CD8-positive, alpha-beta memory T cell (primary cell): ENCODE measurements at places on chromosomes 13 and 19.

- H3K36me3 ChIP-seq, result no peaks in the 10 kb centered on the region
- H3K4me1 ChIP-seq, result peaks cover 9% of the 10 kb centered on the region
- no peaks in the 10 kb centered on the region for H3K27me3 ChIP-seq
- H3K4me3 ChIP-seq, result no peak overlapping the region
These were observed 12.8 kb upstream of the MAP2K2 start for GRCh38 chr19:4136680-4137088.

GRCh38 chr13:73198991-73199411, 140.2 kb downstream of the KLF5 start:
- no peaks in the 10 kb centered on the region for H3K4me1 ChIP-seq
- DNase-seq, result no peak
- no peak overlapping the region for H3K27ac ChIP-seq
- no peaks in the 10 kb centered on the region for H3K27me3 ChIP-seq

DNA sequence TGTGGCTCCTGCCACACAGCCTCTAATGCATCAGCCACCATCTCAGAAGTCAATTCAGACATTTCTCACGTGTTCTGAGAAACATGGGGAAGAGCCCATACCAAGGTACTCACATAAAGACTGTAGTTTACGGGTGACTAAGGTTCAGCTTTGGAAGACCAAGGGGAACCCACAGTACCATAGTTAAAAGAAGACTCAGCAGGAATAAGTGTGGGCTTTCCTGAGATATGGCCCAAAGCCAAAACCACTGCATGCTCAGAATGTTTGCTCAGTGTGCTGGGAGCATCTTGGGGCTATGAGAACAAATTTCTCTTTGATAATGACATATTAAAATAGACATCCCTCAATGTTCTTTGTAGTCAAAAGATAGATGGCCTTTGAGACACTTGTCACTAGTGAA, 283.8 kb downstream of the DCT start:
- H3K27me3 ChIP-seq, result no peaks in the 10 kb centered on the region
- no peak overlapping the region for H3K4me3 ChIP-seq
- no peak overlapping the region for H3K27ac ChIP-seq
- no peak for DNase-seq
- no peaks in the 10 kb centered on the region for H3K36me3 ChIP-seq

GRCh38 chr13:29480893-29481525, 114.5 kb downstream of the SLC7A1 start:
- no peaks in the 10 kb centered on the region for H3K27me3 ChIP-seq
- H3K27ac ChIP-seq, result no peak overlapping the region
- no peak for DNase-seq
- no peak overlapping the region for H3K4me3 ChIP-seq
- H3K36me3 ChIP-seq, result no peaks in the 10 kb centered on the region
- no peaks in the 10 kb centered on the region for H3K4me1 ChIP-seq

DNA sequence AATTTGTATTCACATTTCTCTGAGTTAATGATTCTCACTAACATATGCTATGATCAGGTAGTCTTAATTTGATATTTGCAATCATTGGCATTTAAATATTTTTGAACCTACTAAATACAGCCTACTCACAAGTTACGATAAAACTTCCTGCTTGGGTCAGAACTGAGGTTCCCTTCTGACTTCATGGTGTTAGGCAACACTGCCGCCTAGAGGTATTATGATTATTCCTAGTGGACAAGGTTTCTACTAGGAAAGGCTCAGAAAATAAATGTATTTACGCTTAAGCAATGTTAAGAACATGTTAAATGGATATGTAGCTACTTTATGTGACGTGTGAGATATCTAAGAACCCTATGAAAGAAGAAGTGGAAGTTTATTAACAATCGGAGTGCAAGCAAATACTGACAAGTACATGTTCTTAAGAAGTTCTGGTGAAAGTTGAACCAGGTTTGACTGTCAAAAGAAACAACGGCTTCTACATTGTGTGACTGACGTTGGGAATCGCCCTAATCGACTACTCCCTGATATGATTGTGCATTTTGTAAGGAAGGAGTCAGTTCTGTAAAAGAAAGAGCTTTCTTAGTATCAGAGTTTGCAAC, 1395.8 kb downstream of the SLITRK5 start:
- H3K4me3 ChIP-seq, result no peak overlapping the region
- no peaks in the 10 kb centered on the region for H3K4me1 ChIP-seq

- no peak overlapping the region for H3K4me3 ChIP-seq
- no peaks in the 10 kb centered on the region for H3K4me1 ChIP-seq
- no peak for DNase-seq
These were observed 11.3 kb downstream of the STARD13 start for GRCh38 chr13:33274264-33274663.

- no peaks in the 10 kb centered on the region for H3K27me3 ChIP-seq
- peak within 1 kb of the TSS; percentile 76 for H3K4me3 ChIP-seq
- peaks cover 28% of the 10 kb centered on the region for H3K4me1 ChIP-seq
- no peaks in the 10 kb centered on the region for H3K36me3 ChIP-seq
- peak within 1 kb of the TSS; percentile 28 for H3K27ac ChIP-seq
These were observed at the start of gene LMTK3 for GRCh38 chr19:48511800-48512503. TSS of gene LMTK3 (minus strand) at chr19:48511835. CDS start at chr19:48511576, 259 bp downstream.

- H3K36me3 ChIP-seq, result no peaks in the 10 kb centered on the region
- no peak overlapping the region for H3K27ac ChIP-seq
- H3K27me3 ChIP-seq, result no peaks in the 10 kb centered on the region
These were observed 145.0 kb downstream of the KDM4B start for GRCh38 chr19:5113633-5114586.

DNA sequence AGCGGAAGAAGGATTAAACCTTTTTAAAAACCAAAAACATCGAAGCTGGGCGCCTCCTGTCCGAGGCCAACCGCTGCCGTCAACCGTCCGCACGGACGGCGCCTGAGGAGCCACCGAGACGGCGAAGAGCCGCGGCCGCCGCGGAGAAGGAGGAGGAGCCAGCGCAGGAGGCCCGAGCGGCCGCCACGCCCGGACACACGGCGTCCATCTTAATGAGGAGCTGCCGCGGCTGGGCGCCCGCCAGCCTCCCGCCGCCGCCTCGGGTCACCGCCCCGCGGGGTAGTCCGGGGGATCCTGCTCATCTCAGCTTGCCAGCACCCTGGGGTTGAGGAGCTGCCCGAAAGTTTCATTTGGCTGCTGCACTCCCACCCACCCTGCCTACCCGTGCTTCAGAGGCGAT, 10.6 kb downstream of the ZSCAN1 start:
- H3K27ac ChIP-seq, result no peak overlapping the region
- no peaks in the 10 kb centered on the region for H3K27me3 ChIP-seq
- no peak overlapping the region for H3K4me3 ChIP-seq
- no peak for DNase-seq

DNA sequence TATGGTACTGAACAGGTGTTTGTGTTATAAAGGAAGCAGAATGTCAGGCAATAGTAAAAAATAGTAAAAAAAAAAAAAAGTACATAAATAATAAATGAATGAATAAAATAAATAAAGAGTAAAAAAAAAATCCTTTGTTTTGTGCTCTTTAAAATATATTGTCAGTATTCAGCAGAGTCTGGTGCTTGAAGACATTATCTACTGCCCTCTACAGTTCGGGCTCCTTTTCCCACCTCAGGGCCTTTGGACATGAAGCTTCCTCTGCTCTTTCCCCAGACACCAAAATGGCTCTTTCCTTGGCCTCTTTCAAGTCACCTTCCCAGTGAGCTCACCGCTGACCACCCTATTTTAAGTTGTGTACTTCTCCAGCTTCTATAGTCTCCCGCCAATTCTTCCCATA, 137.5 kb downstream of the TNFRSF19 start:
- H3K36me3 ChIP-seq, result no peaks in the 10 kb centered on the region
- no peaks in the 10 kb centered on the region for H3K4me1 ChIP-seq
- H3K27ac ChIP-seq, result no peak overlapping the region
- no peak overlapping the region for H3K4me3 ChIP-seq
- DNase-seq, result no peak
